ENCODE measurements at places on chromosomes 13 and 19.

GRCh38 chr13:59519819-59520218 is 643.9 kb downstream of the DIAPH3 start:
- peak; percentile 26 for DNase-seq

DNA sequence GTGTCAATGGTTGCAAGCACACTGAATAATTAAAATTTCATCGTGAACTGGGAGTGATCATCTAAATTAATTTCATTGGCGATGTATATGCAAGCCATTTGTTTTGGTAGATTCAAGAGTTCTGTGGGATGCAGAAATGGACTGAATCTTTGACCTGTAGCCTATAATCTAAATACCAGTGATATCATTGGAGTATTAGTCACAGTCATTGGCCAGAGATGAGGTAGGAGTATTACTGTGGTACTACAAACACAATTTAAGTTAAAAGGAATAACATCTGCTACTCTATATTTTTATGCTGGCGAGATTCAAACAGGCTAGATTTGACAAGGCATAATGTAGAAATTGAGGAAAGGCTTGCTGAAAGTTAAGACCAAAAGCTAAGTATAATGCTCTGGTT is 14.0 kb downstream of the FRY start:
- no peak for DNase-seq

- DNase-seq: peak; percentile 60
Measured at GRCh38 chr13:44523146-44524015, 52.7 kb downstream of the TSC22D1 start.

GRCh38 chr19:19459707-19460251 is 54.3 kb downstream of the GATAD2A start:
- peak; percentile 71 for DNase-seq

- DNase-seq: peak; percentile 88
Measured at GRCh38 chr13:101512650-101513049, 60.2 kb downstream of the ITGBL1 start.

- DNase-seq: no peak
Measured at GRCh38 chr19:54248016-54248601, 5.5 kb upstream of the LILRA6 start.

DNA sequence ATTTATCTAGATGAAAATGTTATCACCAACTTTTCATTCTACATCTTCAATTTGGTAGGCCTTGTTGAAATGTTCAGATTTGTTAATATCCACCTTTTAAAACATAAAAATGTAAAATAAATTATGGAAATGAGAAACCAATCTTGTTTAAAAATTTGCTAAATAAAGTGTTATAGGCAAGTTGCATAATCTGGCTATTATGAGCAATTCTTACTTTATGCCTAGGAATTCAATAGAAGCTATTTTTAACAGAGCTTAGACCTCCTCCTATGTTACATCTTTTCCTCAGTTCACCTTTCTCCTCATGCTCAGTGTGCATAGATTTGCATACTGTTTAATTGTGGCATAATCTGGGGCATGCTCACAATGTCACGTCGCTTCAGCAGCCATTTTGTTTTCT is 87.9 kb upstream of the POSTN start:
- DNase-seq: no peak

DNA sequence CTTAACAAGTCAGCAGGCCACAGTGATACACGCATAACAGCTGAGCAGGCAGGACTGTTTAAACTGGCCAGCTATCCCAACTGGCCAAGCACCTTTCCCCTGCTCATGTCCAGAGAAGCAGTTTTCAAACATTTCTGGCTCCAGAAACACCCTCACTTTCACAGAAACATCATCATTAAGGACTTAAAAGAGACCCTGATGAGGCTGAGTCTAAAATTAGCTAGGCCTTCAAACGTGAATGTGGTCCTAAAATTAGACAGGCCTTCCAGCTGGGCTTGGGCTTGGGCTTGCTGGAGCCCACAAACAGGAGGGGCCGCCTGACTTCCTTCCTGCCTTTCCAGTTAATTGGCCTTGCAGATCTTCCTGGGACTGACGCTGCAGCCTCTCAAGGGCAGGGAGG is 334.2 kb downstream of the DNAJC15 start:
- DNase-seq: no peak

DNA sequence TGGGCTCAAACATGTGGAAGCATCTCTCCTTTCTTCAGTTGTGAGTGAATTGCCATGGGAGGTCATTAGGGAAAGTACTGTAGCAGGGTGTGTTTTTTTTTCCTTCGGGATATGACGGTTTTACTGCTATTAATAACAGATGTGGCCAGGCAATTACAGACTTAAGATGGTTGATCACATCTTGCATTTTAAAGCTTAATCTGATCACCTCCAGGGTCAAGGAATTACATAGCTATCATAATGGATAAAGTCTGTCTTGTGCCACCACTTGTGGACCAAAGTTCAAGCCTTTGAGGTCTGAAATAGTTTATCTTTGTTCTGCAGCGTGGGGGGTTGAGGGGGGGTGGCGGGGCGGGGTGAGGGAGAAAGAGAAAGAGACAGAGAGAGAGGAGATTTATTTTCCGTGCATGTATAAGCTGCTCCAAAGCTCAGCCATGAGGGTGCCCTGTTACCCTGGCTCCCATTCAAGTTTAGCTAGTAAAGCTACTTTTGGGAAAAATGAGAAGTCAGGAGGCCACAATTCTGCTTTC is 5.5 kb upstream of the SERP2 start:
- DNase-seq: peak; percentile 84
